ENCODE measurements at places on chromosomes 3 and 15.

- no peaks in the 10 kb centered on the region for H3K36me3 ChIP-seq
- H3K4me1 ChIP-seq, result peaks cover 8% of the 10 kb centered on the region
- H3K4me3 ChIP-seq, result peak within 1 kb of the TSS; percentile 71
- peak; percentile 82 for DNase-seq
- H3K27ac ChIP-seq, result peak within 1 kb of the TSS; percentile 68
Observed at GRCh38 chr3:73624821-73625665, at the start of gene PDZRN3. PDZRN3 (minus strand) TSS chr3:73624941.

DNA sequence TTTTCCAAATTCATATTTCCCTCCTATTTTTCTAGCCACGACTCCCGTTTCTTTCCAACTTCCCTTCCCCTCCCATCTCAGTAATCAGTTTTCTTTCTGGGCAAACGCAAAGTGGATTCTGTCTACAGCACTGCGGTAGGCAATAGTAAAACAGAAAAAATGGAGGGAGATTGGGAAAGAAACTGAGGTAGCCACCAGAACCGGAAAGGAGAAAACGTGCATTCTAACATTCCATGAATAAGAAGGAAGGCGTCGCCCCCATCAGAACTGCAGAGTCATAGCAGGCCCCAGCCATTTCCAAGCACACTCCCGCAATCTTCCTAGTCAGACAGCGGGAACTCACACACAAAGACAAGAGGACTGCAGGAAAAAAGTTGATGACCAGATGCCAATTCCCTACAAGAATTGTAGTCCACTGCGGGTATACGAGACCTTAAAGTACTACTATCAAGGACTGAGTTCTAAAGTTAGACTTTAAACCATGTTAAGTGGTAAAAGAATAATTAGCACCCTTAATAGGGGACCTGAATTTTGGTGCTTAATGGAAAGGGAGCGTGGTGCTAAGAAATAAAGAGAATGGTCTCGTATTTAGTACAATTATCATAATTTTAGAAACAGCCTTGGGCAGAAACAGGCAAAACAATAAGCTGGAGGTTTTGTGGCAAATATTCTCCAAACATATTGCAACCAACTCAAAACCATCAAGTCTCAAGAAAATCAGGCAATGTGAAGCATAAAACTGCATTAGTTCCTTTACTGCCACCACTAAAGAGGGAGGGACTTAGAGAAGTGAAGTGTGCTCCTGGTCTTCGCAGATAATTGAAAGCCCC is 1.4 kb downstream of the PFN2 start:
- peaks cover 5% of the 10 kb centered on the region for H3K4me1 ChIP-seq
- peak overlapping the region; percentile 95 for H3K4me3 ChIP-seq
- DNase-seq, result peak; percentile 87
- H3K27me3 ChIP-seq, result no peaks in the 10 kb centered on the region

- DNase-seq, result peak; percentile 37
- no peaks in the 10 kb centered on the region for H3K27me3 ChIP-seq
- peaks cover 9% of the 10 kb centered on the region for H3K4me1 ChIP-seq
- peak overlapping the region; percentile 72 for H3K4me3 ChIP-seq
- H3K27ac ChIP-seq, result peak overlapping the region; percentile 84
Observed at GRCh38 chr15:43329217-43329959, 985 bp downstream of the LCMT2 start.

DNA sequence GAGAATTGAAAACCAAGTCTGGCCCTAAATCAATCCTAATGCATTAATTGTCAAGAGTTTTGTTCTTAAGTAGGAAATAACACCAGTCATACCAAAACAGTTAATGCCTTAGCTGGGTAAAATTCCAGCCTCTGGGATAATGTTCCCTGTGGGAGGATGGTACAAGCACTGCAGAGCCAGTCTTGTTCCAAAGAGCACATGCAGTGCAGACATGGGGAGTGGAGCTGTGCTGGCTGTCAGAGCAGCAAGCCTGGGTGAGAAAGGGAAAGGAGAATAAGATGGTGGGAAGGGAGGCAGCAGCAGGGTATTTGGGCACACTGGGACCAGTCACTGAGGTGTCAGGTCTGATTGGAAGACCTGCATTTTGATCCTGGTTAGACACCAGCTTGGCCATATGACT is 12.1 kb downstream of the ALAS1 start:
- H3K4me1 ChIP-seq, result peaks cover 2% of the 10 kb centered on the region
- H3K4me3 ChIP-seq, result no peak overlapping the region
- H3K36me3 ChIP-seq, result peaks cover 73% of the 10 kb centered on the region
- no peaks in the 10 kb centered on the region for H3K27me3 ChIP-seq

DNA sequence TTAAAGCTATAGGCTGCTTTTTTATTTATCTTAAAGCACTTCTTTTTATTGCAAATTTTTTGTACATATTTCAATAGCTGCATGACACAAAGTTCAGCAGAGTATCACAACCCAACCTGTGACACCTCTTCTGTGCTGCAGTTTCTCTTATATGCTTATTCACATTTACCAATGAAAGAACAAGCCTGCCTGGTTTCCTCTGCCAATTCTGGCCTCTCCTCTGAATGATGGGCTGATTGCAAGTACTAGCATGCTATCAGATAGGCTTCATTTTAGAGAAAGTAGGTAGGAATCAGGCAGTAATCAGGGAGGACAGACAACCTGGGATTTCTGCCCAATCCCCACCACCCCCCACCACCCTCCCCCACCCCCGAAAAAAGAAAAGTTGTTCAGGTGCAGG is 26.6 kb downstream of the ACKR4 start:
- H3K27me3 ChIP-seq, result no peaks in the 10 kb centered on the region
- no peak overlapping the region for H3K27ac ChIP-seq
- peaks cover 5% of the 10 kb centered on the region for H3K4me1 ChIP-seq
- no peak for DNase-seq
- H3K4me3 ChIP-seq, result no peak overlapping the region
- H3K36me3 ChIP-seq, result peaks cover 8% of the 10 kb centered on the region

DNA sequence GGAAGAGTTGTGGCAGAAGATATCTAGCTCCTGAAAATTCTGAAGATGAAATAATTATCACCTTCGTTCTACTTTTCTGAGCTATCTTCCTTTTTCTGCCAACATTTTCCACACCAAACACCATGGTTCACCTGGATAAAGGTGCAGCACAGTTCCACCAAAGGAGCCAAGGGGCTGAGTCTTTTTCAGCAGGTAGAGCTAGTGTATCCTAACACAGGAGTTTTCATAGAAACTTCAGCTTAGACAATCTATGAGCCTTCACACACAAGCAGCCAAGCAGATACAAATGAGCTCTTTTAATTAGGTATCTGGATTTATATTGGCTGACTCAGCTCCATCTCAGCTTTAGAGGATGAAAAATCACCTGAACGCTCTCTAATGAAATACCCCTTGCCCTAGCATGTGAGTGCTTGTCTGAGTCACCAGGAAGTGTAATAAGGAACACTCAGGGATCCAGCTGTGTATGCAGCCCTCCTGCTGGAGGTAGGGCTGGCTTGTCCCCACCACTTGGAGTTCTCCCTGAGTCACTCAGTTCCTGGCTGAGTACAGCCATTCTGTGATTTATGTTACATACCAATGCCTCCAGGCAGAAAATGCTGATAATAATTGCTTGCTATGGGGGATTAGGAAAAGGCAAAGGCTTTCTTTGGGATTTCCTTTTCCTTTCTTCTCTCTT is 385.7 kb downstream of the LSAMP start:
- H3K4me3 ChIP-seq, result no peak overlapping the region
- DNase-seq, result peak; percentile 93
- H3K27me3 ChIP-seq, result no peaks in the 10 kb centered on the region
- no peak overlapping the region for H3K27ac ChIP-seq
- H3K36me3 ChIP-seq, result no peaks in the 10 kb centered on the region

GRCh38 chr3:41933154-41933676 is 28.7 kb downstream of the ULK4 start:
- no peaks in the 10 kb centered on the region for H3K4me1 ChIP-seq
- H3K27me3 ChIP-seq, result no peaks in the 10 kb centered on the region
- H3K27ac ChIP-seq, result peak overlapping the region; percentile 5
- H3K4me3 ChIP-seq, result no peak overlapping the region

- no peak for DNase-seq
- no peaks in the 10 kb centered on the region for H3K4me1 ChIP-seq
- no peak overlapping the region for H3K27ac ChIP-seq
- peaks cover 7% of the 10 kb centered on the region for H3K27me3 ChIP-seq
- H3K36me3 ChIP-seq, result no peaks in the 10 kb centered on the region
Observed at GRCh38 chr3:30786365-30786764, 108.1 kb downstream of the GADL1 start.

- no peak overlapping the region for H3K4me3 ChIP-seq
- no peaks in the 10 kb centered on the region for H3K36me3 ChIP-seq
- no peaks in the 10 kb centered on the region for H3K4me1 ChIP-seq
- H3K27ac ChIP-seq, result no peak overlapping the region
- no peaks in the 10 kb centered on the region for H3K27me3 ChIP-seq
Observed at GRCh38 chr3:54259636-54260035, 137.3 kb downstream of the CACNA2D3 start.

- no peak overlapping the region for H3K27ac ChIP-seq
- no peak for DNase-seq
- H3K4me1 ChIP-seq, result no peaks in the 10 kb centered on the region
- H3K4me3 ChIP-seq, result no peak overlapping the region
Observed at GRCh38 chr3:154552338-154552737, 122.3 kb upstream of the GPR149 start.

DNA sequence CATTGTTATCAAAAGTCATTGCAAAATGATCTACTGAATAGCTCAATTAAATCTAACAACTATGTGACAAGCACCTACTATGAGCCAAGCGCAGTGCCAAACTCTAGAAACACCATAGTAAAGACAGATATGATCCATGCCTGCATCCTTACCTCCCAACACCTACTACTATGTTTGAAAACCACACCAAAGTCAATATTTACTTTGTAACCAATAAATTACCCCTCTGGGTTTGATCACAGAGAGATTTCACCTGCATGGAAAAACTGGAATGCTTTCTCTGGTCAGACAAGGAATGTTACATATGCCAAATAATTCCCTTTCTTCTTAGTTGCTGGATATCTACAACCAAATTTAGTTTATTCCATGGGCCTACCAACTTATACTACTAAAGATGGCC is 422.2 kb downstream of the FHIT start:
- no peak overlapping the region for H3K27ac ChIP-seq
- H3K4me3 ChIP-seq, result no peak overlapping the region
- H3K36me3 ChIP-seq, result no peaks in the 10 kb centered on the region

GRCh38 chr15:77812664-77813063 is 180.0 kb upstream of the LINGO1 start:
- no peaks in the 10 kb centered on the region for H3K36me3 ChIP-seq
- H3K4me1 ChIP-seq, result no peaks in the 10 kb centered on the region
- no peak for DNase-seq
- peaks cover 55% of the 10 kb centered on the region for H3K27me3 ChIP-seq
- no peak overlapping the region for H3K27ac ChIP-seq
- H3K4me3 ChIP-seq, result no peak overlapping the region

DNA sequence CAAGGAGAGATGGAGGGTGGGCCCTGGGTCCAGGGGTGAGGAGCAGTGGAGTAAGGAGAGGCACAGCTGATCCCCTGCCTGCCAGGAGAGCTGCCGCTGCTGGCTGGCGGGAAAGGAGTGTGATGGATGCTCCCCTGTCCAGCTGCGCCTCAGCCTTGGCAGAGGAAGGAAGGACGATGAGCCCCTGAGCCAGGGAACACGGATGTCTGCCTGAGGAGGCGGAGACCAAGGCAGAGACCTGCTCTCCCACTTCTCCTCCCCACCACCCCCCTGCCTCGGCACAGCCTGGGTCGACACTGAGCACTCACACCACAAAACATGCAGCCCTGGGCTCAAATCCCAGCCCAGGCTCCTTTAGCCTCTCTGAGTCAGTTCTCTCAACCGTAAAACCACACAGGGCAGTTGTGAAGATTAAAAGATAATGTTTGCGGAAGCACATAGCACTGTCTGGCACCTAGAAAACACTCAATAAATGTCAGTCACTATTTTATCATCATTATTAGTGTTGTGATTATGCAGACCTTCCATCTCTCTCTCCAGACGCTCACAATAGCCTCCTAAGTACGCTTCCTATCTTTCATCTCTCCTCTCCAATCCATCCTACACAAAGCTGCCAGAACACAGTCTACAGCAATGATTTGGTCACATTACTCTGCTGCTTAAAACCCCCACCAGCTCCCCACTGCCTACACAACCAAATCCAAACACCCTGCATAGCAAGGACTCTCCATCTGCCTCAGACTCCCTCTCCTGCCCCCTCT is 52.2 kb downstream of the SEMA5B start:
- DNase-seq, result peak; percentile 55
- H3K4me3 ChIP-seq, result no peak overlapping the region
- H3K36me3 ChIP-seq, result no peaks in the 10 kb centered on the region
- H3K27ac ChIP-seq, result no peak overlapping the region
- H3K4me1 ChIP-seq, result peaks cover 20% of the 10 kb centered on the region

- 0 out of 2 replicates have a peak, but pooled peaks cover 1% of the 10 kb centered on the region for H3K27me3 ChIP-seq
- H3K4me3 ChIP-seq, result peak overlapping the region; percentile 90
- peaks cover 4% of the 10 kb centered on the region for H3K4me1 ChIP-seq
- H3K27ac ChIP-seq, result peak overlapping the region; percentile 24
Observed at GRCh38 chr15:99732751-99733267, 428 bp downstream of the LYSMD4 start.

DNA sequence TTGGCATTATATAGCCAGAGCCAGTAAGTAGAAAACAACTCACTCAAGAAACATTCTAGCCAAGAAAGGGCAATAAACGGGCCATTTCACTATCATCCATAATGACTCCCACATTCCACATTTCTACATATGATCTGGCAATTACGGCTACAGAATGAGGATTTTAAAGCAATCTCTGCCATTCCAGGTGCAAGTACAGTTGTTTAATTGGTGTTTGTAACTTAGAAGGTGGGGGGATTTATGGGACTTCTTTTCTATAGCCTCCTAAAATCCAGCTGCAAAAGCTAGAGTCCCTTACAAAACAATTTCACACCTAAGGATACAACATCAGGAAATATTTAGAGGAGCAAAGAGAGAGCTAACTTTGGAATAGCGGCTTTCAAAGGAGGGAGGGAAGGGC is 295.4 kb upstream of the RORA start:
- H3K27me3 ChIP-seq, result no peaks in the 10 kb centered on the region
- no peak overlapping the region for H3K27ac ChIP-seq
- H3K4me1 ChIP-seq, result no peaks in the 10 kb centered on the region
- H3K36me3 ChIP-seq, result no peaks in the 10 kb centered on the region
- no peak overlapping the region for H3K4me3 ChIP-seq
- DNase-seq, result no peak

DNA sequence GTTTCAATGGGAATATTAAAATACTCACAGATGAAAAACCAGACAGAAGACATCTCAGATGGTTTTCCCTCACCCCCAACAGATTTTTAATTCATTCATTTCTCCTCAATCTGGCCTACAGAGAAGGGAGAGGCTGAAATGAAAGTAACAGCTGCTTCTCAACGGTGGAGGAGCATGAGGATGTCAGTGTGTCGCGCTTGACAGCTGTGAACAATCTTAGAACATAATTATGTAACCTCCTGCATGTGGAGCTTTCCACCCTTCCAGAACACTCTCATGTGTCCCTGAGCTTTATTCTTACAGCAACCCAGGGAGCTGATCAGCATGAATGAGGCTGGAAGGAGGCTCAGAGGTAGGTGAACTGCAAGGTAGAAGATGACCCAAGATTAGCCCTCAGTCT is 52.7 kb downstream of the MB21D2 start:
- no peak overlapping the region for H3K4me3 ChIP-seq
- peaks cover 16% of the 10 kb centered on the region for H3K4me1 ChIP-seq
- peak; percentile 43 for DNase-seq
- H3K27ac ChIP-seq, result no peak overlapping the region

Data from IMR-90 (cell line).